A172 (cell line): ENCODE measurements at places on chromosomes 5 and 9. TPM values are rescaled to one million over a fixed set of nuclear protein-coding genes. Genes with fewer than 3 reads are reported as not detected.

SLCO4C1 gene
- total RNA-seq: not detected in 2 replicates

OGN gene
- total RNA-seq: not detected in 2 replicates

COMMD10 gene
- total RNA-seq: 65.6 and 68.1 TPM in 2 replicates

PCDH12 gene
- 0.07 TPM in 1 of 2 replicates, not detected in the other for total RNA-seq

ADAMTS2 gene
- 0.14 and 0.79 TPM in 2 replicates for total RNA-seq

DBN1 gene
- 343 and 354 TPM in 2 replicates for total RNA-seq

RELL2 gene
- 6.9 and 10.4 TPM in 2 replicates for total RNA-seq

PCDHGA12 gene
- total RNA-seq: 0.31 TPM in 1 of 2 replicates, not detected in the other

IL5 gene
- not detected in 2 replicates for total RNA-seq

KIF24 gene
- total RNA-seq: 9.0 and 11.5 TPM in 2 replicates

LHX3 gene
- not detected in 2 replicates for total RNA-seq

SLC23A1 gene
- total RNA-seq: not detected in 2 replicates

TXNDC8 gene
- not detected in 2 replicates for total RNA-seq

SCGB3A2 gene
- not detected in 2 replicates for total RNA-seq

RAB3C gene
- not detected in 2 replicates for total RNA-seq

SPOUT1 gene
- total RNA-seq: 28.0 and 36.4 TPM in 2 replicates

SPRY4 gene
- total RNA-seq: 1.9 and 6.7 TPM in 2 replicates

NIPAL4 gene
- 1.2 and 1.5 TPM in 2 replicates for total RNA-seq

OTULIN gene
- 34.4 and 36.1 TPM in 2 replicates for total RNA-seq

CDKN2B gene
- not detected in 2 replicates for total RNA-seq

ADAMTS6 gene
- 15.9 and 21.1 TPM in 2 replicates for total RNA-seq

TOMM5 gene
- 255 and 361 TPM in 2 replicates for total RNA-seq

ANXA2R gene
- total RNA-seq: 8.0 and 9.4 TPM in 2 replicates

LRRTM2 gene
- not detected in 2 replicates for total RNA-seq

PCDHB11 gene
- 1.7 and 2.0 TPM in 2 replicates for total RNA-seq

PCDHB3 gene
- 19.9 and 22.0 TPM in 2 replicates for total RNA-seq

SLC2A8 gene
- total RNA-seq: 13.8 and 24.1 TPM in 2 replicates

FRMPD1 gene
- 0.19 TPM in 1 of 2 replicates, not detected in the other for total RNA-seq

CCDC152 gene
- total RNA-seq: 0.69 TPM in 1 of 2 replicates, not detected in the other

KIF4B gene
- 0.02 TPM in 1 of 2 replicates, not detected in the other for total RNA-seq

CBY3 gene
- not detected in 2 replicates for total RNA-seq

CNTFR gene
- total RNA-seq: 0.69 TPM in 1 of 2 replicates, not detected in the other

SAXO1 gene
- total RNA-seq: not detected in 2 replicates

TSSK1B gene
- not detected in 2 replicates for total RNA-seq

FOXD4L3 gene
- not detected in 2 replicates for total RNA-seq

ASS1 gene
- total RNA-seq: not detected in 2 replicates

ABCA1 gene
- total RNA-seq: 66.6 and 72.6 TPM in 2 replicates

AHRR gene
- total RNA-seq: 1.2 and 1.4 TPM in 2 replicates

KLF9 gene
- 0.81 and 1.1 TPM in 2 replicates for total RNA-seq

C9orf152 gene
- not detected in 2 replicates for total RNA-seq

TAF11L10 gene
- not detected in 2 replicates for total RNA-seq

TRIM14 gene
- 20.6 and 22.9 TPM in 2 replicates for total RNA-seq

CETN3 gene
- 54.1 and 106 TPM in 2 replicates for total RNA-seq

SEMA6A gene
- total RNA-seq: 0.57 and 1.5 TPM in 2 replicates

C1QTNF3 gene
- not detected in 2 replicates for total RNA-seq

KIF20A gene
- 105 and 109 TPM in 2 replicates for total RNA-seq

CMYA5 gene
- total RNA-seq: 0.02 and 0.16 TPM in 2 replicates
